GM20000 (cell line): ENCODE measurements at places on chromosomes 3 and 15.

DNA sequence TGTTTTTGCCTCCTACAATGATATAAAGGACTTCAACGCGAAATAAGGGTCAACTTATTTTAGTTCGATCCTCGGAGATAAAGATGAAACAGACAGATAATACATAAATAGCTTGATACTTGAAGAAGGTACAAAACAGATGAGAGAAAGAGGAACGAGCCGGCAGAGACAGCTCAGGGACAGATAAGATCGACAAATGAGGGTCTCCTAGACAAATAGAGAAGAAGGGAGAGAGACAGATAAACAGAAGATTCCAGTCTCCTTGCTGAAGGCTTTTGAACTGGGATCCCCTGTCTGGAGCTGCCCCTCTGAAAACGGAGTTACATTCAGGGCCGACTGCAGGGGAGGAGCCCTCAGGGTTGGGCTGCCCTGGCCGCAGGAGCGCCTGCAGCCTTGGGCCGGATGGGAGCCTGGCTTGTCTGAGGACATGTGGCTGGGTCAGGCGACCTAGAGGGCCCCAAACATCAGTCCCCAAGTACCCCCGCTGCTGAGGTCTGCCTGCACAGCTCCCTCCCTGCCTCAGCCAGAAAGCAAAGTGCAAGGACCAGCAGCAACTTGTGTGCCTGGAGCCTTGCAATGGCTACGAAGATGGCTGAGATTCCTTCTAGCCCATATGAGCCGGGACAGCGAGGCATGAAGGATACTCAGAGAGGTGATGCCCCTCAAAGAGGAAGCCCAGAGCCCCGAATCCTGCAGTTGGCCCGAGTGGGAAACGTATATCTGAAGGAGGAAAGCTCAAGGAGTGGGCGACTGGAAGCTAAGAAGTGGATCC is 926 bp upstream of the SKOR1 start:
- DNase-seq: peak; percentile 45

- DNase-seq: peak; percentile 70
Measured at GRCh38 chr15:99450896-99451358, 114.9 kb upstream of the MEF2A start.

DNA sequence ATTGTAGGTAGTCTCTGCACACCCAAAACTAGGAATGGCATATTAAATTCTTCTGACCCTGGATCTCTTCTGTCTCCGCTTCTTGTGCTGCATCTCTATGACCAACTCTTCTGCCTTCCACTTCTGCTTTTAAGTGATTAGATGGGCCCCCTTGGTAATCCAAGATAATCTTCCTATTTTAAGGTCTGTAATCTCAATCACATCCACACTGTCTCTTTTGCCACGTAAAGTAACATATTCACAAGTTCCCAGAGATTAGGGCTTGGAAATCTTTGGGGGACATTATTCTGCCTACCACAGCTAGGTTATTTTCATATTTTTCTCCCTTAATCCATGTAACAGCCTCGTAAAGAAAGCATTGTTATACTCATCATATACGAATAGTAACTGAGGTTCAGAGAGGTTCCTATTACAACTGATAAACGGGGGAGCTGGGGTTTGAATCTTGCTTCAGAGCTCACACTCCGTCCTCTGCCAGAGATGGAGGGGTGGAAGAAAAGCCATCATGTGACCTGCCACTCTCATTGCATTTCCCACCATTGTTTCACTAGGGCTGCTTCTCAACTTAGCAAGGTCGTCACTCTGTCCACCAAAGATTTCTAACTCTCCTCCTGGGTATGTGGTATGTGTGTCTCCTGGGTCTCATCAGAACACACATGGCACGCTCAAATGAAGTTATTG is 6.6 kb upstream of the CD47 start:
- no peak for DNase-seq

DNA sequence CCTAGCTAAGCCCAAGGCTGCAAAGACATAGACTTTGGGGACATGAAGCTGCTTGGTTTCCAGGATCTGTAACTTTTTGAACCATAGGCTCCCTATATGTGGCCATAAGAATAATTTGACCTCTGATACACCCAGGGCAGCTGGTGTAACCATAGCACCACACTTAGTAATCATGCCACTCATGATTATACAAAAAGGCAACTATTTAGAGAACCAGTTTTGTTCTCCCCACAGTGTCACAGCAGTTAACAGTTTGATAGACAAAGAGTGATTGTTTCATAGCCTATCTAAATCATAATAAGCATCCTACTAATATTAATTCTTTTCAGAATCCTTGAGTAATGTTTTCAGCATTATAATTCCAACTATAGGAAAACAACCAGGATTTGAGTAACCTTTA is 334.9 kb downstream of the NEK10 start:
- DNase-seq: no peak

DNA sequence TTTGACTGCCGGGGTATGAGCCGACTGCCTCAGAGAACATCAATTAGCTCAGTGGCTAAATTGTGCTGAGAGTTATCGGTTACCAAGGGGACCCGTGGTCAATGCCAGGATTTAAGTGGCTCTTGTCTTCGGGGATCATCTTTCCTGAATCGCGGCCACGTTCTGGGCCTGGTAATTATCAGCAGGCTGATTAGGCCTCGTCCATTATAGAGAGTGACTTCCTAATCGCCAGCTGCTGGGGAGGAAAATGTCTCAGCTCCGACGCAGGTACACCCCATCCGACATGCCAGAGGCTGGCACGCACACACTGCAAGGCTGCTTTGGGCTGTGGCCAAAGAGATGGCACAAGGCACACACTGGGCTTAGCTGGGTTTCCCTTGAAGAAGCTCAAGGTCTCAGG is 10.6 kb downstream of the TRH start:
- DNase-seq: no peak
